Right renal cortex interstitium (tissue), 3 donors: ENCODE measurements at places on chromosomes 5 and 9. TPM values are rescaled to one million over a fixed set of nuclear protein-coding genes. Genes with fewer than 3 reads are reported as not detected.

The CSF1R gene
- polyA plus RNA-seq, result 15.1 TPM

The ESM1 gene
- polyA plus RNA-seq, result 15.1 TPM

The SH3GL2 gene
- 5.5 TPM for polyA plus RNA-seq

The TMEM232 gene
- 8.7 TPM for polyA plus RNA-seq

The DOLPP1 gene
- polyA plus RNA-seq, result 20.4 TPM

The TNFSF15 gene
- polyA plus RNA-seq, result 8.0 TPM

The BTNL9 gene
- polyA plus RNA-seq, result 6.9 TPM

The TMEM38B gene
- polyA plus RNA-seq, result 30.2 TPM

The BTNL3 gene
- 0.13 TPM for polyA plus RNA-seq

The ANKRD33B gene
- polyA plus RNA-seq, result 1.8 TPM

The PCDHA4 gene
- 0.86 TPM for polyA plus RNA-seq

The PAEP gene
- not detected for polyA plus RNA-seq

The ICE1 gene
- polyA plus RNA-seq, result 37.2 TPM

The ST6GALNAC6 gene
- polyA plus RNA-seq, result 47.3 TPM
